ENCODE measurements at places on chromosomes 7 and 10.

DNA sequence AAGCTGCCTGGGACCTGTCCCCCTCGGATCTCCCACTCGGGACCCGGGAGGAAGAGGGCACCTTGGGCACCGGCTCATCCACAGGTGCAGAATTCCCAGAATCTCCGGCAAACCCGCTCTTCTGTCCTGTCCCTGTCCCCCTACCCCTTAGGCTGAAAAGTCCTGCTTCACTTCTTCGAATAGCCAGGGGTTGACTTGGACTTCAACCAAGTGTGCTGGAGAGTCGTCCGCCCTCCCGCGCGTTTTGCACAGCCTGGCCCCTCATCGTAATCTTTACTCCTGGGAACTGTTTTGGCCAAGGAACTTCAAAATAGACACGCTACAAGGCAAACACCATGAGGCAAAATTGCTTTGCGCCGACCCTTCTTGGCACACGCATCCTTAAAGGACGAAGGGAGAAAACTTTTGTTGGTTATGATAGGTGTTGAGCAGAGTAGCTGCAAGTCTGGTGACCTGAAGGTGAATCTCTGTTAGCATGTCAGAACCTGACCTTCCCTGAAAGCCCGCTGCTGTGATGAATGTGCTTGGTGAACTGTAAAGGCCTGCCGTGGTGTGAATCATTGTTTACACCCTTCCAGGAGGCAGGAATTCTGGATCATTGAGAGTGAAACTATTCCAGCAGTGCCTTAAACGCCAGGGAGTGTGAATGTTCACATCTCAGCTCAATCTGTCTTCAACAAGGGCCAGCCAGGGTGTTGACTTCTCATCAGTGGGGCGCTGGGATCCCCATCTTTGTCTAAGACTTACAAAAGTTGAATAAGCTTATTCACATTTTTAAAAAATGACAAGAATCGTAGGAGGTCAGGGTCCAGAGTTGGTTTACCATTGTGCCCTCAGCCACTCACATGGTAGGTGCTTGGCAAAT lies 589 bp upstream of the RAPGEF5 start:
- no peak for DNase-seq

- no peak for DNase-seq
These were observed 7.1 kb upstream of the MGMT start for GRCh38 chr10:129459762-129460539.

DNA sequence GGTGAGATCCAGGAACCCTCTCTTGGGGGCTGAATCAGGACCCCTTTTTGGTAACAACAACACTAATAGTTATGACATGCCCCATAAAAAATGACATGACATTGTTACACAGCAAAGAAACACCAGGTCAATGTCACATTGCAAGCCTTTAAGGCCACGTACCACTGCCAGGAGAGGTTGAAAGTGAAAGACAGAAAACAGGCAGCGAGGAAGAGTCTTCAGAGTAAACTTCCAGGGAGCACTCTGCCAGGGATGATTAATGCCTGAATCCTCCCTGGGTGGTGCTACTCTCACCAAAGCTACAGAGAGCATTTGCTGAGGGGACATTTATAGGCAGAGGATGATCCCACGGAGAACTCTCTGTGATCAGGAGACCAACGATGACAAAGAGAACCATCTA lies 551.6 kb downstream of the CALN1 start:
- no peak for DNase-seq

DNA sequence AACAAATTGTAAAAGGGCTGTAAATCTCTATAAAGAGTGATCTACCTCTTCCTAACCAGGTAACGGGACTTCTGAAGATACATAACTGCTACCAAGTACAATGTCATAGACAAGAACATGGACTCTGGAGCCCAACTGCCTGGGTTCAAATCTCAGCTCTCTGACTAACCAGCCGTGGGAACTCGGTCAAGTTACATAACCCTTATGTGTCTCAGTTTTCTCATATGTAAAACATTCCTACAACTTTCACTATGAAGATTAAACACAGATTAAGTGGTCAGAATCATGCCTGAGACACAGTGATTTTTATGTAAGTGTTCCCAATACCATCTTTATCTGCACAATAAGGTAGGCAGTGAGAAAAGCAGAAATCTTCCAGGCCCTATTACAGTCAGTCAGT lies 52.6 kb downstream of the ITGB1 start:
- no peak for DNase-seq

DNA sequence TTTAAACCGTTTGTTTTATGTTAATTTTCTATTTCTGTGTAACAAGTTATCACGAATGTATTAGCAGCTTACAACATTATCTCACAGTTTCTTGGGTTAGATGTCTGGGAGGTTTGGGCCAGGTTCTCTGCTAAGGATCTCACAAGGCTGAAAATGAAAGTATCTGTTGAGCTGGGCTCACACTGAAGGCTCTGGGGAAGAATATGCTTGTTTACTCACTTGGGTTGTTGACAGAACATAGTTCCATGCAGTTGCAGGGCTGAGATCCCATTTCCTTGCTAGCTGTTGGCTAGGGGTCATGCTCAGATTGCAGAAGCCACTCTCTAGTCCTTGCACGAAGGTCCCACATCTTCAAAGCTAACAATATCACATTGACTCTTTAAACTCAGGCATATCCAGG lies 266.6 kb upstream of the GNAI1 start:
- DNase-seq, result no peak

DNA sequence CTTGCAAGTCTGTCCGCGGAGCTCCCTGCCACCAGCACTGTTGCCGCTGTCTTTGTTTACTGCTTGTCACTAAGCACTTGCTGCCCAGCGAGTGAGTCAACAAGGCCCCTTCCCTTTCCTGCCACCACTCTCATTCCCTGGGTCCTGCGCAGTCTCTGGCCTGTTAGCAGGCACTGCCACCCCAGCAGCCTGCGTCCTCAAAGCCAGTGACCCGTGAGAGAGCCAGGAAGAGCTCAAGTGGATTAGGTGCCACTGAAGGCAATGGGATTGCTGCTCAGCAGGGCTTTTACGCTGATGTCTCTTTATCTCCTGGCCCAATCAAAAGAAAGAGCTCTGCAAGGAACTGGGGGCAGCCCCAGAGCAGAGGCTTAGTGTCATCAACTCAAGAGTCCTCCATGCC lies at the start of gene FRMPD2:
FRMPD2 (minus strand) TSS at position 61 of the 400 bp plus-strand sequence. CDS start 129 bp downstream, outside the sequence.
- DNase-seq, result no peak

GRCh38 chr10:24652381-24652957 lies 71.2 kb downstream of the ARHGAP21 start:
- no peak for DNase-seq

- DNase-seq, result no peak
These were observed 935.3 kb upstream of the PHF14 start for GRCh38 chr7:10038351-10038750.

- no peak for DNase-seq
These were observed 58.3 kb downstream of the SLC39A12 start for GRCh38 chr10:18010050-18010449.

- no peak for DNase-seq
These were observed 96.9 kb downstream of the UBE3C start for GRCh38 chr7:157235357-157236333.

- no peak for DNase-seq
These were observed 9.2 kb downstream of the ZNF800 start for GRCh38 chr7:127383123-127383835.

DNA sequence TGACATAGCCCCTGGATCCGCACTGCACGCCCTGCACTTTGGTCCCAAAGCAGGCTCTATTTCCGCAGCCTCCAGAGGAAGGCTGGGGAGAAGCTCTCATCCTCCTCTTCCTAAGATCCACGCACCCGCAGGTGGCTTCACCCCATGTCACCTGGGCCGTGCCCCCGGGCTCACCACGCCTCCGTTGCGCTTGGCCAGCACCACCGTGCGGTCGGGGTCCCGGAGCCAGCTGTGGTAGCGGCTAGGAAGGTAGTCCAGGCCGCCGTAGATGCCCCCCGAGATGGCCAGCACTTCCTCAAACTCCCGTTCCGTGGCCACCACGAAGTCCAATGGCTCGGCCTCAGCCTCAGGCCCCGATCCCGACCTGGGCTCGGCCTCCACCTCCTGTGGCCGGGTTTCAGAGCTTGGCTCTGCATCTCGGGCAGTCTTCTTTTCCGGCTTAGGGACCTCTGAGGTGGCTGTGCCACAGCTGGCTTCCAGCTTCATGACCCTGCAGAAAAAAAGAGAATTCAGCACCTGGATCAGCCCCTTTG lies 5.7 kb downstream of the NAT16 start:
- DNase-seq, result no peak

GRCh38 chr7:27784399-27785053 lies 44.6 kb downstream of the TAX1BP1 start:
- DNase-seq, result no peak

GRCh38 chr10:114323023-114323422 lies 81.3 kb downstream of the AFAP1L2 start:
- DNase-seq, result no peak

- no peak for DNase-seq
These were observed 7.9 kb downstream of the GALNTL5 start for GRCh38 chr7:151963895-151964870.

GRCh38 chr7:50674299-50674698 lies 108.4 kb downstream of the GRB10 start:
- DNase-seq, result no peak

- no peak for DNase-seq
These were observed 29.2 kb upstream of the MKX start for GRCh38 chr10:27774831-27775230.

Measured in activated CD8-positive, alpha-beta memory T cell treated with anti-CD3 and anti-CD28 coated beads for 48 hours (primary cell).